SJCRH30 (cell line): ENCODE measurements at places on chromosomes 4 and X. TPM values are rescaled to one million over a fixed set of nuclear protein-coding genes. Genes with fewer than 3 reads are reported as not detected.

DNA sequence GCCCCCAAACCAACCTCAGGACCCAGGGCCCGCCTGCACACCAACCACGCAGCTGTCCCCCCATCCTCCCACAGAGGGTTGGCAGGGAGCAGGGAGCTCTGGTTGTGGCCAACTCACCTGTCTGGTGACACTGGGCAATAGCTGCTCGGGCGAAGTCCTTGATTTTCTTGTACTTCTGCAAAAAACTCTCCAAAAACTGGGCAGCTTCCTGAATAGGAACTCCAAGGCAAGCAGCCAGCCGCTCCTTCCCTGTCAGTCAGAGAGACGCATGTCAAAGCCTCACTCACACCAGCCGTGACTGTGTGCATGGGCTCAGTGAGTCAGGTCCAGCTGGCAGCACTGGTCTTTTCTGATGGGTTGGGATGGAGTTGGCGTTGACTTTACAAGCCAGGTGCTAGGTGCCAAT is 26.4 kb downstream of the NAT8L start:
- DNase-seq: no peak

The FOXR2 gene
- total RNA-seq: not detected in 2 replicates

DNA sequence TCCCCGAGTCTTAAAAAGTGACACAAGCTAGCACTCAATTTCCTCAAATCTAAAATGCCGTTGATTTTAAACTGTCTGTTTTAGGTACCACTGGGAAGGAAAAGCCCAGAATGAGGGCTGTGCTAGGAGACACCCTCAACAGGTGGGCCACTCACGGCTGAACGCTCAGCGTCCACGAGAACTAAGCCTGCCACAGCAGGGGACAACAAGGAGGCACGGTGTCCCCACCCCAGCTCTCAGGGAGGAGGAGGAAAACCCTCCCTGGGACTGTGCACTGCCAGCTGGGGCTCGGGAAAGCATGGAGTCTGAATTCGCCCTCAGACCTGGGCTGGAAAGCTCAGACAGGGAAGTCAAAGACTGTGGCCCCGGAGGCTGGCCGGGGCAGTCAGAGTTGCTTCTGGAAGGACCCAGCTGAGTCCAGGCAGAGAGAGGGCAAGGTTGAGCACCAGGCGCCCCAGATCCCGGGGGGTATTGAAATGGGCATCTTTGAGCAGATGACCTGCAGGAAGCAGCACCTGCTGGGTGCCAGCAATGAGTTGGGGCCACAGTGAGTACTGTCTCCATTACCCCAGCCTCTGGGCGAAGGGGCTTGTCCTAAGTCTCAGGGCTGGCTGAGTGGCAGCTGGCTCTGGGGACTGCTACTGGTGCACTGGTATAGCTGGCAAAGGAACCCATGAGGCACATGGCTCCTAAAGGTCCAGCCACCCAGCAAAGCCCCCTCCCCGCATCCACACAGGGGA is 769 bp upstream of the CPZ start:
- peak; percentile 44 for DNase-seq

DNA sequence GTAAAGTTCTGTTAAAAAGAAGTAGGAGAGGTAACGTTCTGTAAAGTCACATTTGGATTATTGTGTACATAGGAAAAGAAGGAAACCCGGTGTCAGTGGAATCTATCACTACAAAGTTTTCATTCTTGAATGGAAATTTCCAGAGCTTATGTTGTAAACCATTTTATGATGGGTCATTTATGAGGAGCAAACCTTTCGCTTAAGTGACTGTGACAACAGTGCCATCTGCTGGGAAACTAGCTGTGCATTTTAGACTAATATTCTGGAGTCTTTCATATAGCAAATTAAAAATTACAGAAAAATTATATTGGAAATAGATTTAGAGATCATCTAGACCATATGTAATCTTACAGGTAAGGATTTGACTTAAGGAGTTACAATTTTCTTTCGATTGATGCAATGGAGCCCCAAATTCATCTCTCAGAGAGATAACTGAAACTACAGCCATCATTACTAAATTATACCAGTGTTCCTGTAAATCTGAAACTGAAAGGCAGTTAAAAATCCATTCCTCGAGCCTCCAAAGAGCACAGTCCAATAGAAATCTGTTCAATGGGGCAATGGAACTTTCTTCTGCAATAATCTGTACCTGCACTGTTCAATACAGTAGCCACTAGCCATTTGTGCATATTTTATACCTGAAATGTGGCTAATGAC is 26.9 kb downstream of the ASB9 start:
- peak; percentile 50 for DNase-seq

DNA sequence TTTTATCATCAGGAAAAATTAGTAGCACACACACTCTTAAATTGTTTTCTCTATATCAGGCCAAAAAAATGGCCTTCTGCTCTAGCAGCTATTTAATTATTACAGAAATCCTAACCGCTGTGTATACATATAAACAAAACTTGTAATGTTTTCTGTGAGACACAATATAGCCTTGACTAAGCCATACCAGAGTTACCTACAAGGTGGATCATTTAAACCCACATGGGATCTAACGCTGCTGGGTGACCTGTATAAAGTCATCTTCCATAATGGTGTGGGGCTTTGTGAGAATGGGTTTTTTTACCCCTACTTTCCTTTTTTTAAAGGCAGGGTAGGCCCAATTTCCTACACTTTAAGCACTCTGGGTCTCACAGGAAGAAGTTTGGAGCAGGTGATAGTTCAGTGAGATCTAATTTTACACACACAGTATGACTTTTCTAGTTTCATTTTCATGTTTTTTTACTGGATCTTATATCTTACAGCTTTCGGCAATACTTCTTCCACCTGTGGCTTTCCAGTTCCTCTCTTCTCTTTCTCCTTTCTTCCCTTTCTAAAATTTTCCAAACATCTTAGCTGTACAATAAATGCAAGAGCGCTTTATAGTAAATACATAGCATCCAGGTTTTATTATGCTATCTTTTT is 66.9 kb upstream of the MMAA start:
- DNase-seq: no peak

The TSPAN7 gene
- 1.6 and 2.0 TPM in 2 replicates for total RNA-seq

DNA sequence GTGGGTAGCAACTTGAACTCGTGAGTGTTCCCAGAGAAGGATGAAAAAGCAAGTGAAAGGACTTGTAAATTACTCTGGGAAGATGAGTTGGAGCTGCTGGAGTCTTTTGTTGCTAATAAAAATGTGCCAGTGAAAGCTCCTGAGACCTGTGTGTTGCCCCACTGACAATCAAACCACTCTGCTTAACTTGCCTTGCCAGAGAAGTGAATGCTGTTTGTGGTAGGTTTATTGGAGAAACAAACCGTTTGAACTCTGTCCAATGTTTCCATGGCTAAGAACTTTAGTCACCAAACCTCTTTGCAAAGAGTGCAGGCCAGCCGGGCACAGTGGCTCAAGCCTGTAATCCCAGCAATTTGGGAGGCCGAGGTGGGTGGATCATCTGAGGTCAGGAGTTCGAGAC is 586.9 kb downstream of the PCDH7 start:
- no peak for DNase-seq

The HSPA4L gene
- total RNA-seq: 4.7 and 4.8 TPM in 2 replicates

DNA sequence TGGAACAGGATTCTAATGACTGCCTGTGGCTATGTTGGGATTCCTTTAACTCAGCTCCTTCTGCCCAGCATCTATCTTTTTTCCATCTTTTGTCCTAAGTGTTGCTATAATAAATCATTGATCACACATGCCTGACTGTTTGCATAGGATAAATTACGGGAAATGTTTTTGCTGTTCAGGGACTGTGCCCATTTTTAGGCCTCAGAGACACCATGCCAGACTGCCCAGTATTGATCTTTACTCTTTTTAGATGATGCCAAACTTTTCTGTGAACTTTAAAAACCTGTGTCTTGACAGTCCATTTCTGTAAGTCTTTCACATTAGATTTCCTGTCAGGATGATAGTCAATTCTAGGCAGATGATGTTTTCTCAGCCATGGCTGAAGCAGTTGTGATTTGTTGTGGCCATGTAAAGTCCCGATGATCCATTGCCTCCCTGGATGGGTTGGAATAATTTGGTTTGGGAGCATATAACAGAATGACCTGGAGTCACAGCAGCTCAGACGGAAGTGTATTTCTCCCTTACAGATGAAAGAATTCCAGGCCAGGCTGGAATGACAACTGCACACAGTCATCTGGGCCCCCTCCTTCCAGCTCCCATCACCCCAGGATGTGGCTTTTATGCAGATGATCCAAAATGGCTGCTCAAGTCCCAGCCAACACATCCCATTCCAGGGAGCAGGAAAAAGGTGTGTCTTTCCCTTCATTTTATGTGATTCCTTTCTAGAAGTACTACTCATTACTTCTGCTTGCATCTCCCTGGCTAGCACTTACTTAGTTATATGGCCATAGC is 3.4 kb downstream of the HTT-AS start:
- no peak for DNase-seq

DNA sequence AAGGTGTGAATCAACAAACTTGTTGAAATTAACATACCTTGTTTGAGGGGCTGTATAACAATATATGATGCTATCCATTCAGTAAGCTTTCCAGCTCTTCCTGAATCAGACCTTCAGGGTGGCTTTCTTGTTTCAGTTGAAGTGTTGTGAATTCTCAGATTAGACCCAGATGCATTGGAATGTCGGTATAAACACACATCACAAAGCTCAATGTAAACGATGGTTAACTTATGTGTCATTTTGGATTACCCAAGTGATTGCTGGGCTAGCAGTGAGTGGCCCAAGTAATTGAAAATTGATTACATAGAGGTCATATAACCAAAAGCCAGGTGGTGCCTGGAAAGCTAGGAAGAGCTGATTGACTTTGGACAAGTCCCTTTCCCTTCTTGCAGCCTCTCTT is 115.0 kb downstream of the SHROOM4 start:
- DNase-seq: peak; percentile 10

The CTAG1B gene
- total RNA-seq: not detected in 2 replicates

The CCDC120 gene
- total RNA-seq: 2.0 and 2.5 TPM in 2 replicates

DNA sequence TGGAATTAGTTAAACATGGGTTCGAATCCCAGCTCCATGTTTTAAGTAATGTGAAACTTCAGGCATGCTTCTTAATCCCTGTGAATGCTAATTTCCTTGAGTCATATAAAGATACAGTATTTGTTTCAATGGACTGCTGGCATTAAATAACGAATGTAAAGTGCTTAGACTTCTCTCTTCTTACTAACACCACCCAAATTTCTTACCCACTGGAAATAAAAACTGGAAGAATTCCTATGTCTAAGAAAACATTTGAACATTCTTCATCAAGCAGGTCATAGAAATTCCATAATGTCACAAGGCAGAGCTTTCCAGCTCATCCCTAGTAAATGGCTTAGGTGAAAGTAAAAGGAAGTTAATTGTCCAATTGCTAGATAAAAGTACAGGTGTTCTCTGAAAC is 172.5 kb downstream of the ANK2 start:
- no peak for DNase-seq

DNA sequence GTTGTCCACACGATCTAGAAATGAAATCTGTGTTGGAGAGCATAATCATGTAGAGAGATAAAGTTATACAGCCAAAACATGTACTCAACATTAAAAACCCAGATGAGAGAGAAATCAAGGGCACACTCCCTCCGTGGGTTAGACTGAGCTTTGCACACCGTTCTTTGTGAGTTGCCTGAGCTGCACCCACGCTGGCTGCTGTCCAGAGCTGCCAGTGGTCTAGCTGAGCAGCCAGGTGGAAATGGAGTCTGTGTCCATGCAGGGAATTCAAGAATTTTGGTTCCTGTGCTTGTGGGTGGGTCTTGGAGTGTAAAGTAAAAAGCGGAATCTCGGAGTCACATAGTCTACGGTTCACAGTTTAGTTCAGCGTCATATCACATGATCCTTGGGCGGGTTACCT is 84.6 kb downstream of the GPR143 start:
- DNase-seq: no peak

DNA sequence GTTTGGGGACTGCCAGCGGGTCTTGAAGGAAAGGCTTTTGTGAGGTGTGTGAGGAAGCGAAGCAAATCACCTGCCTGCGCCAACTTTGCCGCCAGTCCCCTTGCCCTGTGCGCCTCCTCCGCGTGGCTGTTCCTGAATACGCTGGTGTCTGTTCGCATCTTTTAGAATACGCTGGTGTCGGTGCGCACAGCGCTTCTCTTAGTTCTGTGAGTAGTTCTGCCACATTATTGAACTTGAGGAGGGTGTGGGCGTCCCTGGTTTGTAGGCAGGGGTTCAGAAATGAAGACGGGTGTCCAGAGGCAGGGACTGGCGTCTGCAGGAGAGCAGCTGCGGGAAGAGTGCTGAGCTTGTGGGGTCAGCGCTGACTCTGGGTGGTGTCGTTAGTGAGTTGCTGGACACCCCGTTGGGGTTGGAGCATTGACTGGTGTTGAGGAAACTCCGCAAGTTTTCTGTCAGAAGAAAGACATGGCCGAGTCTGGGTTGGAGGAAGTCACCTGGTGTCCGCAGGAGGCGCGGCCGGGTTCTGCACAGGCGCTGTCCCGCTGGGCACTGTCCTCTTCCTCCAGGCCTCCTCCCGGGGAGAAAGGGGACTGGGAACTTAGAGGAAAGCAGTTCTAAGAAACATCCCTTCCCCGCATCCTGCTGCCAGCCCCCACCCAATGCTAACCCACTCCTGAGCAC is 930 bp downstream of the ZNF718 start:
- peak; percentile 30 for DNase-seq

DNA sequence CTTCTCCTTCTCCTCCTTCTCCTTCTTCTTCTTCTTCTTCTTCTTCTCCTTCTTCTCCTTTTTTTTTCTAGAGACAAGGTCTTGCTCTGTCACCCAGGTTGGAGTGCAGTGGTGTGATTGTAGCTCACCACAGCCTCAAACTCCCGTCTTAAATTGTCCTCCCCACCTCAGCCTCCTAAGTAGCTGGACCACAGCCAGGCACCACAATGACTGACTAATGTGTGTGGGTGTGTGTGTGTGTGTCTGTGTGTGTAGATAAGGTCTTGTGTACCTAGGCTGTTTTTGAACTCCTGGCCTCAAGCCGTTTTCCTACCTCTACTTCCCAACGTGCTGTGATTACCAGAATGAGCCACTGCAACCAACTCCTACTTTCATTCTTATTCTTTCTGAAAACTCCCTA is 390.9 kb downstream of the ADAM29 start:
- DNase-seq: no peak

DNA sequence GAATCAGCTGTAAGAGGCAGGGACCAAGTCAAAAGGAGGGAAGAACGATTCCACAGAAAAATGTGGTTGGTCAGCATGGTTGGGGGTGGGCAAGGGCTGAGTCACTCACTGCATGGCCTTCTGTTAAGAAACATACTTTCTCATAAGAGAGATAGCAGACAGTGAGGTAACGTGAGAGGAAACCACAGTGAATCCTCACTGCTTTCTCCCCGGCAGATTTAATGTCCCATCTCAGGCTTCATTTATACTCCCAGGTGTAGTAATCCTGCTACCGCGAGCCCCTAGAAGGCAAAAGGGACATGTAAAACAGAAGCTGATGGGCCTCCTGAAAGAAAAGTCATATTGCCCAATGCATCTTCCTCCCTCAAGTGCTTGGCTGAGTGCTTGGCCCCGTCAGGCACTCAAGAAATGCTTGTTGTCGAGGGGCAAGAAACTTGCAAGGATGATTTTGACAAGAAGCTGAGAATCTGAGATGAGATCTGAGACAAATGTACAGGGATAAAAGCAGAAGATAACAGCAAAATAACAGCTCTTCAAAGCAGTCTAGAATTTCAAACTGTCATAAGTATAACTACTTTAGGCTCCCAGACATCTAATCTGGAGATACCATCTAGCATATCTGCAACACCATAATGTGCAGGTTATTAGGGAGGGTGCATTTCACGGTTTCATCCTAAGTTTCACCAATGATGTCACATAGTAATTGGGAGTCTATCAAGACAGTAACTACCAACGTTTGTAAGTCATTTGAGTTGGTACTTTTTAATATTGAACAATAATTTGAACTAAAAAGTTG is 40.2 kb downstream of the SH3KBP1 start:
- DNase-seq: peak; percentile 48

GRCh38 chr4:168643111-168643795 is 146.4 kb downstream of the PALLD start:
- DNase-seq: no peak

The LNX1 gene
- 3.3 and 3.4 TPM in 2 replicates for total RNA-seq

GRCh38 chrX:102976793-102977495 is 39.9 kb downstream of the RAB40AL start:
- DNase-seq: no peak
